Activated T-helper 2 cell treated with anti-CD3 and anti-CD28 coated beads, Interferon-gamma antibody, Interleukin-2, Interleukin-4, amounts not matched to agents 10 μg/mL and 5 μg/mL and 100 μg/mL, durations not matched to agents 14 hours and 24 hours and 36 hours (primary cell): ENCODE measurements at places on chromosomes 11 and 22. TPM values are rescaled to one million over a fixed set of nuclear protein-coding genes. Genes with fewer than 3 reads are reported as not detected.

DNA sequence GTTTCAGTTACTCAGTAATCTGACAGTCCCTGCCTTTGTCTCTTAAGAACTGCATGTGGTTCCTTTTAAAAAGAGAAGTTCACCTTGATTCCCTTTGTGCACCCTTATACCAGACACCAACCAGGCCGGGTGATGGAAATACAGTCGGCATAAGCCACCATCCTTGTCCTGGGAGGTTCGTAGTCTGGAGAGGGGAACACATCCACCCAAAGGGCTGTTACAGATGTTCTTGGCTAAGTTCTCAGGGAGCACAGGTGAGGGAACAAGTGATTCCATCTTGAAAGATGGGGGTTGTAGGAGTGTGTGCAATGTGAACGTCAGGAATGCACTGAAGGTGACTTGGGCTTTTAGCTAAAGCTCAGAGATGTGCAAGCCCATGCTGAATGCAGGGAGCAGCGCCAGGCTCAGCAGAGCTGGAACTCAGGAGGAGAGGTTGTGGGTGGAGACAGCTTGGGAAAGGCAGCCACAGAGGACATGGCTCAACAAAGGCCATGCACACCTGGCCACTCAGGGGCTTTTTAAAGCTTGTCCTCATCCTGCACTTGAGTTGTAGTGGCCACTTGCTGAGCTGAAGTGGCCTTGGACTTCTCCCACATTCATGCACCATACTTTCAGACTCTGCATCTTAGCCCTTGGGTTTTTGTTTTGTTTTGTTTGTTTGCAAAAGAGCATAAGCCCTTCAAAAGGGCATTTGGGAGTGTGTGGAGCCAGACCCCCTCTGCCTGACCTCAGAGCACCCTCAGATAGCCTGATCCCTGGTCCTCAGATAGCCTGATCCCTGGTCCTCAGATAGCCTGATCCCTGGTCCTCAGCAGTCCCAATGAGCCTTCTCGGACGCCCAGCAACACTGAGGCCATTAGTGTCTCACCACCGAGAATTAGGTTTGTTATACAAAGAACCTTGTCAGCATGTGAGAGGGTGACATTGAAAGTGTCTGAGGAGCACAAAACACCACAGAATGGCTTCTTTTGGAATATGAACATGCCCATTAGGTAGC is 12.7 kb upstream of the TMA7B start:
- no peaks in the 10 kb centered on the region for H3K27me3 ChIP-seq
- H3K4me3 ChIP-seq, result no peak overlapping the region
- peaks cover 73% of the 10 kb centered on the region for H3K36me3 ChIP-seq
- peaks cover 82% of the 10 kb centered on the region for H3K4me1 ChIP-seq
- H3K27ac ChIP-seq, result no peak overlapping the region

GRCh38 chr11:21582791-21583190 is 610.1 kb upstream of the ANO5 start:
- no peaks in the 10 kb centered on the region for H3K36me3 ChIP-seq
- no peak overlapping the region for H3K27ac ChIP-seq
- no peak for DNase-seq

DNA sequence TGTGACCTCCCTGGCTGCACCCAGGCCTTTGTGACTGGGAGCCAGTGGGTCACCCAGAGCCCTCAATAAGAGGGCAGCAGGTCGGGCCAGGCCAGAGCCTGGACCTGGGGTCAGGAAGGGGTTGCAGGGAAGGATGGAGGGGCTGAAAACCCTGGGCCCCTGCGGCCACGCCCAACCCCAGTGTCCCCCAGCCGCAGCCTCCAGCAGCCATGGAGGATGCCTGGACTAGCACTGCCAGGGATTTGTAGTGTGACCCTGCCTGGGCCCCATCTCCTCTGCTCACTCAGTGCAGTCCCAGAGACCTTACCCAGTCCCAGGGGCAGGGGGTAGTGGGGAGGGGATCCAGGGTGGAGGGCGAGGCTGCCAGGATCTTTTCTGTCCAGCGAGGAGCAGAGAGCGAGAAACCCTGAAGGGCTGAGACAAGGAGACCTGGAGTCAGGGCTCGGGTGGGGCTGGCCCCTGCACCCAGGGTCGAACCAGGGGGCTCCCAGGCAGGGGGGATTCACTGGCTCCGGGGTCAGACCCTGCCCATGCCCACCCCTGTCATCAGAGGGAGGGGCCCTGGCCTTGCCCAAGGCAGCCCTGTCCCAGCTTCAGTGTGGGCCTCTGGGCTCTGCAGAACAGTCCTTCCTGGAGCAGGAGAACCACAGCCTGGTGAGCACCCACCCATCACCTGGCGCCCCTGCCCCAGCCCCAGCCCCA is 187.5 kb downstream of the IGLL1 start:
- no peak for DNase-seq
- H3K4me1 ChIP-seq, result no peaks in the 10 kb centered on the region
- no peak overlapping the region for H3K27ac ChIP-seq

DNA sequence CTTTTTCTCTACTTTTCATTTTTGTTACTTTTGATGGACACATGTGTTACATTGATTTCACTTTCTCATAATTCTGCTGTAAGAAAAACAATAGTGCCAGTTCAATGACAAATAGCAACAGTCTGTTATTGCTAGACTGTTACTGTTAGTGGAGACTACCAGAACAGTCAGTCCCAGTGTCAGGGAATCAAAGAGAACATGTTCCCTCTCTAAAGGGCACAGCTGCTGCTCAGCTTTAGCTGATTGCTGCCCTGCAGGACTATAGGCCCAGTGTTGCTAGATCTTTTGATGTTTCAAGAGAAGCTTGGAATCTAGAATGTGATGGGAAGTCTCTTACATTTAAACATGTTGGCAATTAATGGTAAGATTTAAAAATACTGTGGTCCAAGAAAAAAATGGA is 3.4 kb downstream of the BIRC3 start:
- H3K27me3 ChIP-seq, result no peaks in the 10 kb centered on the region
- DNase-seq, result no peak
- peaks cover 54% of the 10 kb centered on the region for H3K4me1 ChIP-seq
- H3K27ac ChIP-seq, result peak overlapping the region; percentile 92

- no peak overlapping the region for H3K4me3 ChIP-seq
- no peak for DNase-seq
- H3K4me1 ChIP-seq, result peaks cover 24% of the 10 kb centered on the region
- H3K36me3 ChIP-seq, result peaks cover 5% of the 10 kb centered on the region
- no peak overlapping the region for H3K27ac ChIP-seq
- H3K27me3 ChIP-seq, result no peaks in the 10 kb centered on the region
Measured at GRCh38 chr11:78083021-78083420, 3.4 kb upstream of the NDUFC2 start.

DNA sequence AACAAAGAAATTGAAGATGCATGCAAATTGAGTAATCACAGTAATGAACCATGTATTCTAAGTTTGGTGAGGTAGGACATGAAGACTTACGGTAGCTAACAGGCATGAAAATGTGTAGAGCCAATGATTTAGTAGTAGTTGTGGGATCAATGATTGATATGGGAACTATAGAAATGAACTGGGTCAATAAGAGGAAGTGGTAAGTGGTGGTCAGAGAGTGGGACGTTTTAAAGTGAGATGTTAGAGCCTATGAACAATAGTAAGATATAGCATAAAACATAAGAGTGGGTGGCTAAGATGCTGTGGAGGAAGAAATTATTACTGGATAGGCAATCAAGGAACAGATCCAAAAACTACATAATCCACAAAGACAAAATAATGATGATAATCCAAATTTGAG is 45.0 kb downstream of the DLG2 start:
- H3K27ac ChIP-seq, result no peak overlapping the region
- no peaks in the 10 kb centered on the region for H3K4me1 ChIP-seq
- DNase-seq, result no peak

Gene MYO7A
- total RNA-seq, result 0.23 and 0.30 TPM in 2 replicates

Gene MGAT3
- total RNA-seq, result 0.11 and 0.21 TPM in 2 replicates

Gene PKDREJ
- total RNA-seq, result not detected in 2 replicates

Gene APOL3
- 35.6 and 48.3 TPM in 2 replicates for total RNA-seq

Gene POU2AF1
- 35.2 and 37.2 TPM in 2 replicates for total RNA-seq
